ENCODE measurements at places on chromosomes 4 and X.

DNA sequence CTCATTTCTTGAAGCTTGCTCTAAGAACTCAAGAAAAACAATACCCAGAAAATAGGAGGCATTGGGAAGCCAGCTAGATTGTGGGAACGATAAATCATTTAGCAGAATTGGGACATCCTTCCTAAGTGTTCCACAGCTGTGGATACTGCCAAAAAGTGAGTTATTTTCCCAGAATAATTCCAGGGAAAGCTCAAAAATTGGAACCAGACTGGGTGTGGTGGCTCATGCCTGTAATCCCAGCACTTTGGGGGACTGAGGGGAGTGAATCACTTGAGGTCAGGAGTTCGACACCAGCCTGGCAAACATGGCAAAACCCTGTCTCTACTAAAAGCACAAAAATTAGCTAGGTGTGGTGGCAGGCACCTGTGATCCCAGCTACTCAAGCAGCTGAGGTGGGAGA lies 68.2 kb upstream of the GK2 start:
- DNase-seq, result no peak

GRCh38 chr4:3677748-3678070 lies 88.5 kb upstream of the ADRA2C start:
- DNase-seq, result no peak

- no peak for DNase-seq
Measured at GRCh38 chrX:334331-334891, 15.8 kb upstream of the GTPBP6 start.

- DNase-seq, result no peak
Measured at GRCh38 chr4:39635023-39635422, 3.6 kb downstream of the SMIM14 start.

DNA sequence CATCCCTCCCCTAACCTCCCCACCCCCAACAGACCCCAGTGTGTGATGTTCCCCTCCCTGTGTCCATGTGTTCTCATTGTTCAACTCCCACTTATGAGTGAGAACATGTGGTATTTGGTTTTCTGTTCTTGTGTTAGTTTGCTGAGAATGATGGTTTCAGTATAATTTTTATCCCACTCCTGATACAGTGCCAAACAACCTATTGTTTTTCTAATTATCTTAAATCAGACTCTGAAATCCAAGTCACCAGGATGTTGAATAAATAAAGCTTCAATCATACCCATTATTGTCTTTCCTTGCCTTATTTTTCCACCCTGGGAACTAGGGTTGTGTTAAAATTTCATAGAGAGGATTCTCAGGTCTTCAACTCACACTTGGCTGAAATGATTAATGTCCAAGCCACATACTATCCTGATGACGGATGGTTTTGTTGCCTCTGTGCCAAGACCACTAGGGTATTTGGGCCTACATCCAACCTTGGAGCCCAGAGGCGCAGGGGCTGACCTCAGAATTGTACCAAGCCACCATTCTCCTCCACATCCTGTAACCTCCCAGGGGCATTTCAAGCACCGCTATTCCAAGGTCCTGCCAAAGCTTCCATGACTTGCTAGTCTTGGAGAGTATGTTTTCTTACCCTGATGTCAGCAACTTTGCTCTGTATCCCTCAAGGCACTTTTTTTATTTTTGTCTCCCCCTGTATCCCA lies 332.4 kb downstream of the ARHGAP24 start:
- DNase-seq, result no peak

GRCh38 chr4:139841464-139842195 lies 176.0 kb downstream of the MGST2 start:
- no peak for DNase-seq

- DNase-seq, result no peak
Measured at GRCh38 chr4:157898836-157899605, 273.8 kb downstream of the GASK1B start.

DNA sequence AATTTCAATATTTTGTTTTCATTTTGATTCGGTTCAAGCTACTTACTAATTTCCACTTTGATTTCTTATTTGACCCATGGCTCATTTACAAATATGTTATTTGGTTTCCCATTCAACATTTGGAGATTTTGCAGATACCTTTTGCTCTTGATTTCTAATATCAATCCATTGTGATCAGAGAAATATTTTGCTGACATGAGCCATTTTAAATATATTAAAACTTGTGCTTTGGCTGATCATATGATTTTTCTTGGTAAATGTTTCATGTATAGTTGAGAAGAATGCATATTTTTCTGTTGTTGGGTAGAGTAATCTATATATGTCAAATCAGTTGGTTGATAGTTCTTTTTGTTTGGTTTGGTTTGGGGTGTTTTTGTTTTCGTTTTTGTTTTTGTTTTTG lies 95.0 kb downstream of the GASK1B start:
- DNase-seq, result no peak

GRCh38 chrX:39808471-39808917 lies 289.3 kb downstream of the BCOR start:
- DNase-seq, result no peak

DNA sequence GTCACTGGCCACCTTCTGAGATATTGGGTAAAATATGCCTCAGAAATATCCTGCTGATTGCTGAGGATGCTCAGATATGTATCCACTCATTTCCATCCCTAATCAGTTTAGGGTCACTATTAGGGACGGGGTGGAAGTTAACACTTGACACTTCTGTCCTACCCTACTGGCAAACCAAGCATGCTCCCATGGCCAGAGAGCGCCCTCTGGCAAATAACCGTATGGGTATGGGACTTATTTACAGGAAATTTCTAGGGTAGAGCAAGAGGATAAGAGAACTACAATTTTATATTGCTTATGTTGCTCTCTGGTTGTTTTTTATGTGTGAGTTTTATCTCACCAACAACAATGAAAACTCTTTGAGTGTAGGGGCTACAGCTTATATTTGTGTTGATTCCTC lies 86.8 kb upstream of the TSPAN7 start:
- DNase-seq, result no peak

- peak; percentile 25 for DNase-seq
Measured at GRCh38 chrX:30308263-30309138, 689 bp downstream of the NR0B1 start.

- DNase-seq, result no peak
Measured at GRCh38 chr4:47050761-47051725, 19.7 kb downstream of the GABRB1 start.

GRCh38 chrX:115898382-115899001 lies 272.1 kb upstream of the AGTR2 start:
- no peak for DNase-seq

- no peak for DNase-seq
Measured at GRCh38 chrX:95076449-95076848, 1402.4 kb downstream of the FAM133A start.

DNA sequence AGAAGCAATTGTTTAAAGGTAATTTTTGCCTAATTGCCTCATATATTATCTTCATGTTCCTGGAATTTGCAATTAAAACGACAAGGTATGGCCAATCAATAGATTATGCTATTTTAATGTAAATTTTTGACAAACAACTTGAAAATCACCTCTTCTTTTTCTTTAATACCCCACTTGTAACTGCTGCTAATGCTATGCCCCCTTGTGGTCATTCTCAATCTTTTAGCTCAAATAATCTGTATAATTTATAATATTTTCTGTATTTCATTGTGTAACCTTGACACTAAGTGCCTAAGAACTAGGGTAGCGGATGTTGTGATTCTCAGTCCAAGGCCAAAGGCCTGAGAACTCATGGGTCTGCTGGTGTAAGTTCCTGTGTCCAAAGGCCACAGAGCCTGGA lies 831.7 kb upstream of the POU3F4 start:
- no peak for DNase-seq

DNA sequence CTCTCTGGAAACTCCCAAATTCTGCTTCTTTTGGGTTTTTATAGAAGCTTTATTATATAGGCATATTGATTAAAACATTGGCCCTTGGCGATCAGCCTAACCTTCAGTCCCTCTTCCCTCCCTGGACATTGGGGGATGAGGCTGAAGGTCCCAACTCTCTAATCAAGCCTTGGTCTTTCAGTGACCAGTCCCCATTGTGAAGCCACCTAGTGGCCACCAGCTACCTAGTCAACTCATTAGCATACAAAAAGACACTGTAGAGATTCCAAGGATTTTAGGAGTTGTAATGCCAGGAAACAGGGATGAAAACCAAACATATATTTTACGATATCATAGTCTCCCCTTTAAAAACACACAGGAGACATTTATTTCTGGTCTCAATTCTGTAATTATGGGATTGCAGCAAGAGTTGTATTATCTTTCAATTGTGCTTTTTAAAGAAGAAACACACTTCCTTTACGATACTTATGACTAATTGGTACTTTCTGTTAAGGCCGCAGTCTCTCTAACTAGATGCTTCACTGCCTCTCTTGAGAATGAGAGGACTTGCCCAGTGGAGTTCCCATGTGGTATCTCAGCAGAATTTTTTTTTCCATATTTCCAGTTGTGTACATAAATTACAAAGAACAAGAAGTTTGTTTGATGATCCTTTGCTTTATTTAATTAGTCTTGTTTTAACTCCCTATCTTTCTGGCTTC lies 58.2 kb downstream of the WDR17 start:
- no peak for DNase-seq

- no peak for DNase-seq
Measured at GRCh38 chr4:24742773-24743172, 52.6 kb upstream of the SOD3 start.

GRCh38 chrX:132775263-132775823 lies 183.1 kb downstream of the HS6ST2 start:
- DNase-seq, result no peak

GRCh38 chr4:1035510-1035909 lies 24.1 kb downstream of the FGFRL1 start:
- DNase-seq, result no peak

GRCh38 chr4:86220121-86220520 lies 139.7 kb downstream of the MAPK10 start:
- no peak for DNase-seq

- no peak for DNase-seq
Measured at GRCh38 chrX:47184486-47184885, 9.1 kb upstream of the UBA1 start.

DNA sequence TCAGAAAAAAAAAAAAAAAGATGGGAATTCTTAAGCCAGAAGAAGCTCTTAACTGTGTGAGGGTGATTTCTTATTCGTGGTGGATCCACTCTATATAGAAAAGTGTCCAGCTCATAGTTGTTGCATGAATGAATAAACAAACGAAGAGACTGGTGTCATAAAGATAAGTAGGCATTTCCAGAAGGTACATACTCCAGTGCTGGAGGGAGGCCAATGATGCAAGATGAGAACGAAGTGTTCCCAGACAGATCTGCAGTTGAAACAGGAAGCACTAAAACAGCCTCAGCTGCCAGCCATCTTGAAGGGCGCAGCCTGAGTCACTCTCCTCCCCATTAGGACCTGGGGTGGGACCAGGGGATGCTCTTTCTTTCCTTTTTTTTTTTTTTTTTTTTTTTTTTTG lies 47.4 kb upstream of the HOPX start:
- no peak for DNase-seq

- DNase-seq, result no peak
Measured at GRCh38 chr4:156137679-156138473, 184.2 kb upstream of the CTSO start.

GRCh38 chrX:69185141-69185540 lies 19.9 kb upstream of the PJA1 start:
- no peak for DNase-seq

- DNase-seq, result no peak
Measured at GRCh38 chr4:139535228-139535870, 20.7 kb downstream of the SETD7 start.

DNA sequence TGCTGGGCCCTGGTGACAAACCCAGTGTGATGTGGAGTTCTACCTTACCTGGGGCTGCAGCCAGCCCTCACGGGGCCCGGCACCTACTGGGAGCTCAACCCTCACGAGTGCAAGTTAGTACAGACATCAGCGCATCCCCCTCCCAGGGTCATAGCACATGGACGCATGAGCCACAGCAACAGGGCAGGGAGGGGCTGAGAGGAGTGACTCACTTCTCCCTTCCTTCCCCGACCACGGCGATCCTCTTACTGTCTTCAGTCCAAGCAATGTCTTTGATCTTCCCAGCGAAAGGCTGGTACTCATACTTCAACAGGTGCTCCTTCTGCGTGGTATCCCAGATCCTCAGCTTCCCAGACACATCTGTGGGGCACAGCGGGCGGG lies 17.8 kb downstream of the WDR1 start:
- DNase-seq, result no peak

- DNase-seq, result no peak
Measured at GRCh38 chr4:63787326-63787725, 621.9 kb downstream of the TECRL start.

DNA sequence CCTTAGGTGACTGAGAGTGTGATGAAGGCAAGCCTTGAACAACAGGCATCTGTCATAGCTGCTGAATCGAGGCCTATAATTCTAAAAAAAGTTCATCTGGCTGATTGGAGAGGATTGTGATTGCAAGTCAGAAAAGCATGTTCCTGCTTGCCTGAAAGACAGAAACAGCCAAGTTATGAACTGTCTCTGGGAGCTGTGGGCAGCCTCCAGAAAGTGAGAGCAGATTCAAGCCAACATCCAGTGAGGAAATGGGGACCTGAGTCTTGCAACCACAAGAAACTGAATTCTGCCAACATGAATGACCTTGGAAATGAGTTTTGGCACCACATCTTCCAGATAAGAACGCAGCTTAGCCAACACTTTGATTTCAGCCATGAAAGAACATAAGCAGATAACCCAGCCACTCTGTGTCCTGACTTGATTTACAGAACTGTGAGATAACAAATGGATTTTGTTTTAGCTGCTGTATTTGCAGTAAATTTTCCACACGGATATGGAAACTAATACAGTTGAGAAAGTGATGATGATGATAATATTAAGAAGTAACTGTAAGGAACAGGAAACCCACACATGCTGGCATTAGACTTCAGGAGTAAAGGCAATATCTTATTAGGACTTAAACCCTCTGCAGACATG lies 240.3 kb upstream of the NDST3 start:
- no peak for DNase-seq

- DNase-seq, result no peak
Measured at GRCh38 chrX:13008189-13008533, 33.3 kb downstream of the TMSB4X start.

GRCh38 chrX:22433292-22434070 lies 160.8 kb downstream of the CBLL2 start:
- DNase-seq, result no peak

DNA sequence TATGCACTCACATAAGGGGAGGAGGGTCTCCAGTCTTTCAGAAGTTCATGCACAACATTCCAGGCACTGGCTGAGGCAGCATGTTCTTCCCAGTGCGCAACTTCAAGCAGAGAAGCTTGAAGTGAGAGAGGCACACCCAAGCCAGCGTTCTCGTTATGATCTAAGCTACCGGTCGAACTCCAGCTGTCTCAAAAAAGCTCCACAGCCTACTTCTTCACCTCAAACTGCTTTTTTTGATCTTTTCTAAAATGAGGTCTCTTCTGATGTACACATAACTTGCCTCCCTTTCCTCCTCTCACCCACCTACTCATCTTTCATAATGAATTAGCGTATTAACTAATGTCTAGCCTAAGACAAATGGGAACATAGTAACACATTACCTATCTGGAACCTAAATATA lies 25.3 kb downstream of the GPC4 start:
- no peak for DNase-seq

DNA sequence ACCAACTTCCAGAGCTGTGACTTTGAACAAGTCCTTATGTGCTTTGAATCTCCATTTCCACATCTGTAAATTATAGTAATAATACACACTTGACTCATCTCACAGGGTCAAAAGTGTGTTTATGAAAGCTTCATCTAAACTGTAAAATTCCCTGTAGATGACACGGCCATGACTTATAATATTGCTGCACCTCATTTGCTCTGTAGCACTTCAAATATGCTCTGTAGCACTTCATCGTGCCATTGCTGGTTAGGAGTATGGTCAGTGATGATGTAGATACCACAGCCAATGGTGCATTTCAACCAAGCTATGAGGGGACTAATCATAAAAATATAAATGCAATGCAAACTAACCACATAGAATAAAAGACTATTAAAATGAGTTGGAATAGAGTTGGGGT lies 318.6 kb downstream of the ANK2 start:
- no peak for DNase-seq
